ENCODE measurements at places on chromosomes 3 and 15. TPM values are rescaled to one million over a fixed set of nuclear protein-coding genes. Genes with fewer than 3 reads are reported as not detected.

The SNURF gene
- polyA plus RNA-seq, result 9.0 TPM

The ROBO2 gene
- polyA plus RNA-seq, result 0.38 TPM

DNA sequence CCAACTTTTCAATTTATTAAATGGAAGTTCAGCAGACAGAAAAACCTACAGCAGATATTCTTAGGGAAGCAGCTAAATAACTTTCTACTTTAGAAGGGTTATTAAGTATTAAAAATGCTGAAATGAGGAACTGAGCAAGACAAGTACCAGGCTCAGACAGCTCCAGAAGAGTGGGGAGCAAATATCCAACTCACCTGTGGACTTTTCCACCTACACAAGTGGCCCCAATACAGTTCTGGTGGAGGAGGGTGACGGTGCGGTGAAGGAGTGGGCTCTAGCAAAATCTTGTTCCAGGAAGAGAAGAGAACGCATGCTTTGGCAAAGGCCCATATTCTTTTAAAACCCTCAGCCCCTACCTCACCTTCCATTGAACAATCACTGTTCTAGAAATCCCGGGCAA is 129.7 kb upstream of the LMOD3 start:
- H3K27ac ChIP-seq, result no peak overlapping the region
- H3K36me3 ChIP-seq, result no peaks in the 10 kb centered on the region
- no peak overlapping the region for H3K4me3 ChIP-seq
- H3K27me3 ChIP-seq, result no peaks in the 10 kb centered on the region
- H3K4me1 ChIP-seq, result no peaks in the 10 kb centered on the region

DNA sequence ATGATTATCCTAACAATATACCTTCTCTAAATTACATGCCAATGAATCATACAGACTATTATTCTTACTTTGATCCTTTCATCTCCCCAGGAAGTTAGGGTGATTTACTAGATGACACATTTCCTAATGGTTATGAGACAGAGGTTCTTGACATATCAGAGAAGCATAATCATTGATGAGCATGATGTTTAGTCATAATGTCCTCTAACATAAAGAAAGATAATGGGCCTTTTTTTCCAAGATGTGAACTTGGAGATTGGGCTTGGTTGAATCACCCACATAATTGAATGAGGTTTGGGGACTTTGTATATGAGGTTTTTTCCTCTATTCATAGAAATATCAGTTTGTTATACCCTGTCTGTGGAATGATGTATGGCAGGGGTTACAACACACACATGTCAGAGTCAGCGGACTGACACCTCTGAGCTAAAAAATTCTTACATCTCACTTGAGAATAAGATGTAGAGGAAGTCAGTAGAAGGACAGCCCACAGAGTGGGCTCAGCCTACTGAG is 69.7 kb upstream of the DCBLD2 start:
- H3K36me3 ChIP-seq, result no peaks in the 10 kb centered on the region
- H3K4me3 ChIP-seq, result no peak overlapping the region
- no peak overlapping the region for H3K27ac ChIP-seq
- H3K4me1 ChIP-seq, result no peaks in the 10 kb centered on the region
- no peak for DNase-seq

DNA sequence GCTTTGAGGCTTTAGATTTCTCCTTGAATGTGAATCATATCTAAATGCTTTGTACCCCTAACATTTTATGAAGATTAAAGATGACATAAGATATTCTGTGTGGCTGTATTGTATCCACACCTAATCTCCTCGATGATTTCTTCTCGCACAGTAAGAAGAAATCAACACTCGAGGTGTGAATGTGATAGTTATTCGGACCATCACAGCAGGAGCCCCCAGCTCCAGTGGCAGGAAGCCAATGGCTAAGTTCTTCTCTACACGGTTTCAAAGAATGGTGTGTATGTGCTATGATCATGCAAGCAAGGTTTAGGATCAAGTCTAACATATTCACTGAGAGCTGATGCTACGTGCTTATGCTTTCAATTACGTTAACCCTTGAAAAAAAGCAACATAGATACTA is 271.0 kb downstream of the SUCLG2 start:
- H3K27ac ChIP-seq, result no peak overlapping the region
- no peaks in the 10 kb centered on the region for H3K27me3 ChIP-seq
- no peaks in the 10 kb centered on the region for H3K4me1 ChIP-seq
- H3K36me3 ChIP-seq, result no peaks in the 10 kb centered on the region
- H3K4me3 ChIP-seq, result no peak overlapping the region
- DNase-seq, result no peak

DNA sequence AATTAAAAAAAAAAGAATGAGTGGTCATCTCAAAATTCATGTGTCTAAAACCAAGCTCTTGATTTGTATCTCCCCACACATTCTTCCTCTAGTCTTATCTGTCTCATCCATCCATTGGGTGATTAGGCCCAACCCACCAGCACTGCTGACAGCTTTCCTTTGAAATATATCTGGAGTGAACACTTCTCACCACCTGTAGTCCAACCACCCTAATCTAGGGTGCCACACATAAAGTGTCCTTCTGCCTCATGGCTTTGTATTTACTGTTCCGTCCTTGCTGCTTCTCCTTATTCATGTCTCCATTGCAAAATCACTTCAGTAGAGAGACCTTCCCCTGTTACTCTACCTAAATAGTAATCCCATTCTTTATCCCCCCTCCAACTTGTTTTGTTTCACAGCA is 82.4 kb upstream of the PTX3 start:
- no peaks in the 10 kb centered on the region for H3K4me1 ChIP-seq
- no peaks in the 10 kb centered on the region for H3K27me3 ChIP-seq
- no peak overlapping the region for H3K27ac ChIP-seq
- no peaks in the 10 kb centered on the region for H3K36me3 ChIP-seq

GRCh38 chr3:17030956-17031652 is 146.3 kb downstream of the PLCL2 start:
- no peak overlapping the region for H3K27ac ChIP-seq
- H3K4me3 ChIP-seq, result no peak overlapping the region
- peaks cover 11% of the 10 kb centered on the region for H3K4me1 ChIP-seq
- DNase-seq, result no peak
- H3K27me3 ChIP-seq, result no peaks in the 10 kb centered on the region
- peaks cover 1% of the 10 kb centered on the region for H3K36me3 ChIP-seq

- no peak overlapping the region for H3K27ac ChIP-seq
- DNase-seq, result no peak
These were observed 78.6 kb upstream of the TSEN2 start for GRCh38 chr3:12405432-12406272.

The CCDC54 gene
- polyA plus RNA-seq, result not detected

The CRYGS gene
- polyA plus RNA-seq, result 0.73 TPM

- peaks cover 12% of the 10 kb centered on the region for H3K4me1 ChIP-seq
- H3K27ac ChIP-seq, result peak overlapping the region; percentile 95
- peak overlapping the region; percentile 89 for H3K4me3 ChIP-seq
- no peaks in the 10 kb centered on the region for H3K27me3 ChIP-seq
These were observed 31.7 kb downstream of the SPINK8 start for GRCh38 chr3:48301800-48302166.

DNA sequence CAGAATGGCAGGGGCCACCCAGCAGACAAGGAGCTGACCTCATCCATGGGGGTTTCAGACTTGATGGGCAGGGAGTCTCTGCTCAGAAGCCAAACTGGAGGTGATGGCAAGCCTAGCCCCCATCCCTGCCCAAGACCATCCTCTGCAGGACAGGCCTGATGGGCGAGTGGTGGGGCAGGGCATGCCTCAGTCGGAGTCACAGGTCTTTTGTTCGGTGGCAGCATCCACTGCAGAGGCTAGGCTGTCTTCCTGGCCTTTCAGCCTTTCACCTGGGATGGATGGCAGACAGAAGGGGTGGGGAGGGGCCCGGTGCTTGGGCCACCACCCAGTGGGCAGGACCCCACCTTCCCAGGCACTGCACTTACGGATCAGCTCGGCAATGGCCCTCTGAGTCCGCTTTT is 44.4 kb downstream of the PTH1R start:
- no peak overlapping the region for H3K4me3 ChIP-seq
- peaks cover 52% of the 10 kb centered on the region for H3K36me3 ChIP-seq
- H3K27ac ChIP-seq, result no peak overlapping the region
- no peaks in the 10 kb centered on the region for H3K27me3 ChIP-seq

The GXYLT2 gene
- polyA plus RNA-seq, result 0.40 TPM

DNA sequence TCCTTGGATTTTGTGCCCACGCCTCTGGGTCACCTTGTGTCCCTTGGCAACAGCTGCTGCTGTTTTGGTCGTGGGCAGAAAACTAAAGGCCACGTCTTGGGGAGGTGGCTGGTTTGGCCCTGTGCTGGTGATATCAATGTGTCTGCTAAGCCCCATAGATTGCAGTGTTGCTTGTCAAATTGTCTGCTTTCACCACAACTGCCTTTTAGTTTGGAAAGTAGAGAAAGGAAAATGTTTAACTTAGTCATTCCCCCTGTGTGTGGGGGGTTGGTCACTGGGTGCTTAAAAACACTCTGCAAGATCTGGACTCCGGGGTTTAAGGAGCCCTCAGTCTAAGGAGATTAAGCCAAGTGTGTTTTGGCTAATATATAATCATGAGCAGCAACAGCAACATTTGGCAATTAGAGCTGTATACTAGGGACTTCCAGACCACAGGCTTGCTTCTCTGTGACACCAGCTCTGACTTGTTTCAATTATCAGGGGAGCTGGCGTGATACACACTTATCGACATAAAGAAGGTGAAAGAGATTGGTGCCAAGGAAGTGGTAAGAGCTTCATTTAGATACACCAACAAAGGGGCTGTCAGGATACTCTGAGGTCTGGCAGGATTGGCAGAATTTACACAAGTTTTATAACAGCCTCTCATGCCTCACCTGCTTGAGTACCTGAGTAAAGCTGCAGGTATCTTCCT is 3.5 kb downstream of the SMAD3 start:
- no peak for DNase-seq
- H3K27ac ChIP-seq, result peak overlapping the region; percentile 78
- peaks cover 20% of the 10 kb centered on the region for H3K36me3 ChIP-seq
- no peaks in the 10 kb centered on the region for H3K27me3 ChIP-seq
- peaks cover 38% of the 10 kb centered on the region for H3K4me1 ChIP-seq

GRCh38 chr15:95911570-95912279 is 418.8 kb upstream of the NR2F2 start:
- no peaks in the 10 kb centered on the region for H3K4me1 ChIP-seq
- no peaks in the 10 kb centered on the region for H3K27me3 ChIP-seq
- H3K27ac ChIP-seq, result no peak overlapping the region
- no peak for DNase-seq

DNA sequence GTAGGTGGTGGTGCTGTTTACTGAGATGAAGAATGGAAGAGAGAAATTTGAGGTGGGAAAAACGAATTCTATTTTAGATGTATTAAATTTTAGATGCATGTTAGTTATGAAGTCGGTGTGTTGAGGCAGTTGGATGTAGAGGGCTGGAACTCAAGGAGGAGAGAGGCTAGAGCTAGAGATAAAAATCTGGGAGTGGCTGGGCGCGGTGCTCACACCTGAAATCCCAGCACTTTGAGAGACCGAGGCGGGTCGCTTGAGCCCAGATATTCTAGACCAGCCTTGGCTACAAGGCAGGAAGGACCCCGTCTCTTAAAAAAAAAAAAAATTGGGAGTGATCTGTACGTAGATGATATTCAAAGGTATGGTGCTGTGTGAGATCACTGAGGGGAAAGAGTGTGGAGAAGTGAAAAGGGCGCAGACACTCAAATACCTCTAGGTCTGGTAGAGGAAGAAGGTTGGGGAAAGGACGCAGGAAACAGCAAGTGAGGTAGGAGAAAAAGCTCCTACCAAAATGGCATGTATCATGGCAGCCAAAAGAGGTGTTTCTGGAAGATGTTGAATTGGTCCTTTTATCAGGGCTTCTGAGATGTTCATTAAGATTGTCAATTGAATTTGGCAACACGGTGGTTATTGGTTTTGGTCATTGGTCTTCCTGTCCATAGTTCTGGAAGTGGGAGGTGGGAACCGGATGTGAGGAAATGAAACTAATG is 1.8 kb downstream of the YEATS2 start:
- peak overlapping the region; percentile 99 for H3K4me3 ChIP-seq
- no peak for DNase-seq
- no peaks in the 10 kb centered on the region for H3K27me3 ChIP-seq
- H3K36me3 ChIP-seq, result peaks cover 4% of the 10 kb centered on the region

GRCh38 chr3:157443905-157444796 is 7.5 kb downstream of the PTX3 start:
- DNase-seq, result no peak
- H3K27ac ChIP-seq, result no peak overlapping the region
- H3K27me3 ChIP-seq, result no peaks in the 10 kb centered on the region
- H3K36me3 ChIP-seq, result no peaks in the 10 kb centered on the region

The RNF13 gene
- polyA plus RNA-seq, result 54.9 TPM

DNA sequence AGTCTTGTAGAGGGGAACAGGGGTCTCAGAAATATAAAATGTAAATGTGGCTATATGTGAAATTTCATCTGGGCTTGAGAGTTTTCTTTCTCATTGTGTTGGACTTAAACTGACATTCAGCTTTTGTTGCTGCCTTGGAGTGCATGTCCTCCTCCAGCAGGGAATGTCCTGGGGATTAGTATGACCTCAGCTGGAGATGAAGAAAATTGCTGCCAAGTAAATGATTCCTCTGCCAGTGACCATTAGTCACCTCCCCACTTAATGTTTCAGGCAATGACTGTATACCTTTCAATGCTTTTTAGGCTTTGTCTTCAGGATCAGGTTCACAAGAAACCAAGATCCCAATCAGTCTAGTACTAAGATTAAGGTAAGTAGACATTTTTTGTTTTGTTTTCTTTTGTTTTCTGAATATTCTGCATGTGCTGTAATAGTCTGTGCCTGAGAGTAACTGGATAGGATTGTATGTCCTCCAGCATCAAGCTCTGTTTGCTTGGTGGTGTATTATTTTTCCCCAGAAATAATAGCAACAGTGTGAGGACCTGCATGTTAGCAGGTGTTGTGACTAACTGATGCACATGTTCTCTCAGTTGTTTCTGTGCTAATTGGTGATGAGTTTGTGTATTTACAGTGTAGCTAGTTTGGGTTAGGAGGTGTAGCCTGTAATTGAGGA is 18.1 kb upstream of the SLC22A13 start:
- H3K4me1 ChIP-seq, result no peaks in the 10 kb centered on the region
- no peak for DNase-seq
- no peaks in the 10 kb centered on the region for H3K27me3 ChIP-seq
- no peak overlapping the region for H3K4me3 ChIP-seq
- no peak overlapping the region for H3K27ac ChIP-seq
- H3K36me3 ChIP-seq, result peaks cover 4% of the 10 kb centered on the region

The DAZL gene
- polyA plus RNA-seq, result 0.23 TPM

GRCh38 chr15:50753463-50753862 is 12.0 kb downstream of the SPPL2A start:
- DNase-seq, result no peak
- H3K4me1 ChIP-seq, result no peaks in the 10 kb centered on the region
- H3K36me3 ChIP-seq, result peaks cover 3% of the 10 kb centered on the region
- H3K4me3 ChIP-seq, result no peak overlapping the region

The SHF gene
- polyA plus RNA-seq, result 0.70 TPM

GRCh38 chr15:94174399-94174802 is 57.0 kb upstream of the MCTP2 start:
- no peaks in the 10 kb centered on the region for H3K27me3 ChIP-seq
- H3K27ac ChIP-seq, result no peak overlapping the region
- no peaks in the 10 kb centered on the region for H3K36me3 ChIP-seq
- H3K4me3 ChIP-seq, result no peak overlapping the region
- DNase-seq, result peak; percentile 30

The TTLL3 gene
- polyA plus RNA-seq, result 13.2 TPM

GRCh38 chr15:93974804-93975481 is 256.4 kb upstream of the MCTP2 start:
- H3K4me3 ChIP-seq, result no peak overlapping the region
- DNase-seq, result no peak
- H3K27ac ChIP-seq, result no peak overlapping the region
- H3K27me3 ChIP-seq, result no peaks in the 10 kb centered on the region
- no peaks in the 10 kb centered on the region for H3K36me3 ChIP-seq

The GPR87 gene
- polyA plus RNA-seq, result 0.18 TPM

GRCh38 chr3:148512648-148513047 is 185.1 kb upstream of the AGTR1 start:
- no peaks in the 10 kb centered on the region for H3K27me3 ChIP-seq
- no peak overlapping the region for H3K27ac ChIP-seq
- no peak for DNase-seq
- no peak overlapping the region for H3K4me3 ChIP-seq
